ENCODE measurements at places on chromosomes 3 and 15.
A peak's percentile ranks its signal among the peaks of the same experiment; 100 is the strongest.

DNA sequence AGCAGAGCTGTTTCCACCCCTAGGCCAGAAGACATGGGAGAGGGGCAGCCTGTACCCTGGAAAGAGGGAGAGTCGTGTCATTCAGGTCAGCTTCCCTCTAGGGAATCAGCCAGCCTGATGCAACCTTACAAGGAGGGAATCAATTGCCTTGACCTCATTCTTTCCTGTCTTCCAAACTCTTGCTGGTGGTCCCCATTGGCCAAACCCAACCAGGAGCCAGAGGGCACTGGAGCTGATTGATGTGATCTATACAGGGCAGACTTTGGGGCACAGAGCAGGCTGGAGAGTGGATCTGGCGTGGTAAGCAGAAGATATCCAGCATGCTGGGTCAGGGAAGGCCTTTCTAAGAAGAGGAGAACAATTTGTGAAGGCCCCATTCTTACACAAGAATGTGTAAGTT, 19.1 kb upstream of the MAGEF1 start:
- no peak for DNase-seq

DNA sequence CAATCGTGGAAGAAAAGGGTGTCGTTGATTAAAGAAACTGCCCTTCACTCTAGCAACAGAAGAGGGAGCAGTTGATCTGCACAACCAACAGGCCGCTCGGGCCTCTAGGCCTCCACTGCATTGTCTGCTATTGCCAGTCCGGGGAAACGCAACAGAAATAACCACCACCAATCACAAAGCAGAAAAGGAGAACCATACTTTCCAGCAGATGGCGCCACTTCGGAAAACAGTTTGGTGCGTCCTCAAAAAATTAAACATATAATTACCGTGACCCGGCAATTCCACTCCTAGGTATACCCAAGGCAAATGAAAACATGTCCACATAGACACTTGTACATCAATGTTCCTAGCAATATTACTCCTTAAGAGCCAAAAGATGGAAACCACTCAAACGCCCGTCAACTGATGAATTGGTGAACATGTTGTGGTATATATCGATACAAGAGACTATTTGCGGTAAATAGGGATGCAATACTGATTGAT, 154.1 kb downstream of the TJP1 start:
- DNase-seq: peak; percentile 91

GRCh38 chr15:83178869-83179325, 28.7 kb downstream of the HDGFL3 start:
- no peak for DNase-seq

GRCh38 chr3:150138824-150139223, 168.1 kb upstream of the PFN2 start:
- DNase-seq: no peak

GRCh38 chr3:148839805-148840204, 12.2 kb downstream of the CPB1 start:
- DNase-seq: no peak

DNA sequence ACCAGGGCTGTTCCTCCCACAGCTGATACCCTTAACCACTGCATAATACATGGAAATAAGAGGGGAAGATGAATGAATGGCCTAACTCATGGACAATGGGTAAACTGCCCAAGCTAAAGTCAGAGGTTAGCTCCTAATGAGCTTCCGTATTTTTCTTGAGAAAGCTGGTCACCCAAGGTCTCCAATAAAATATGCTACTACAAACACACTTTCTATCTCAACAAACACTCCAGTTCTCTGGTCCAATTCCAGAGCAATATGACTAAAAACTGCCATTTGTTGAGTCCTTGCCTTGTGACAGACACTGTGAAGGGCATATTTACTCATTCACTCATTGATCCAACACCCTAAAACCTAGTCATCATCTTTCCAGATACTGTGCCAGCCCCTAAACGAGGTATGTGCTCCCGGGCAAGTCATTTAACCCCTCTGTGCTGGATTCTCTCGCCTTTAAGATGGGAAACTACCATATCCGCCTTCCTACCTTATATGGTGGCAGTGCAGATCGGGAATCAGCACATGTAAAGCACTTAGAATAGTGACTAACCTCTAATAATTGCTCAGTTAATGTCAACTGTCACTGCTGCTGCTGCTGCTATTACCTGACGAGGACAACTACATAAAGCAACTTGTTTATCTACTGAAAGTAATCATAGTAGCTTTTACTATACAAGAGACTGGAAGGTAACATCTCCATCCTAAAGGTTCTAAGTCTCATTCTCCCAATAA, 89.1 kb downstream of the XXYLT1 start:
- DNase-seq: no peak

DNA sequence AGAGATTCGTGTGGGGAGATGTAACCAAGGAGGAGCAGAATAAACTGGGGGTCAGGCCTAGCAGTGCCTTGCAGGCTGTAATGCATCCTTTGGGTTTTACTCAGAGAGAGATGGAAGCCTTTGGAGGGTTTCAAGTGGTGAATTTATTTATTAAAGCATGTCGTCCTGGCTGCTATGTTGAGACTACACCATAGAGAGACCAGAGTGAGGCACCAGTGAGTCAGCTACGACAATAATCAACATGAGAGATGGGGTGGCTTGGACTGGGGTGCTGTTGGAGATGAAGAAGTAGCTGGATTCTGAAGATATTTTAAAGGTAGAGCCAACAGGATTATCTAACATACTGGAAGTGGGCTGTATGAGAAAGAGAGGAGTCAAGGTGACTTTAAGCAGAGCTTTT, 335.3 kb upstream of the ARHGEF26 start:
- no peak for DNase-seq

DNA sequence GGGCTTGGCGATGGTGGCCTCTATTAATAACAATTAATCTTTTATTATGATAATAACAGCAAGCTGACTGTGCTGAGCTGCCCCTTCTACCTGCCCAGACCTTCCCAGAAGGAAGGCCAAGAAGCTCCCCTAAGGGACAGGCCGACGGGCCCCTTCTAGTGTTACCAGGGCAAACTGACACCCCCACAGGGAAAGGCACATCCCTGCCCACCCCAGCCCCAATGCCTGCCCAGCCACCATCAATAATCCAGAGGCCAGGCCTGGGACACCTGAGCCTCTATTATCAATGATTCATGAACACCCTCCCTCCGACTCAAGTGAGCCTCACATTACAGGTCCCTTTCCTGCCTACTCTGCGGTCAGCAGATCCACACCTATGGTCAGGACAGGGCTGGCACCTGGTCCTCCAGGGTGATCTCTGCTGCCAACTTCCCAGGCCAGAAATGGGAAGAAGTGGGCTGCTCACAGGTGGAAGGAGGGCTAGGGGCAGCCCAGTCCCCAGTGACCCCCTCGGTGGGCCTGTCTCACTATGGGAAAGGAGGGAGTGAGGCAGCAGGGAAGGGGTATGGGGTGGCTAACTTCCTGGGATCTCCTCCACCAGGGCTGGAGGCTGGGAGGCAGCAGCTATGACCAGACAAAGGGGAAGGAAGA, 1.8 kb downstream of the TWF2 start:
- DNase-seq: no peak

- DNase-seq: no peak
Measured at GRCh38 chr3:197487911-197488391, 67.8 kb downstream of the BDH1 start.

DNA sequence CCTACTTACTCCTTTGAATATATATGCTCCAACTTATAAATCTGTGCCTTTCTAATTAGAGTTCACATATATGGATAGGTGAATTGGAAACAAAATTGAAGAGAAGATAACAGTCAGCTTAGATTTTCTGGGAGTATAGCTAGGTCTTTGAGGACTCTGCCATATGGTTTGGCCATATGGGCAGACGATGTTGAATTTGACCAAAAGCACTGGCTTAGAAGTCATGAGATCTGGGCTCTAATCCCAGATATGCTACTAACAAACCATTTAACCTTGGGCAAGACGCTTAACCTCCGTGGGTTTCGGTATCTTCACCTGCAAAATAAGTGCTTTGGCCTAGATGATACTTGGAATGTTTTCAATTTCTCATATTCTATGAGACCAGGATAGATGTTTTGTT, 154.1 kb downstream of the LSAMP start:
- DNase-seq: no peak

DNA sequence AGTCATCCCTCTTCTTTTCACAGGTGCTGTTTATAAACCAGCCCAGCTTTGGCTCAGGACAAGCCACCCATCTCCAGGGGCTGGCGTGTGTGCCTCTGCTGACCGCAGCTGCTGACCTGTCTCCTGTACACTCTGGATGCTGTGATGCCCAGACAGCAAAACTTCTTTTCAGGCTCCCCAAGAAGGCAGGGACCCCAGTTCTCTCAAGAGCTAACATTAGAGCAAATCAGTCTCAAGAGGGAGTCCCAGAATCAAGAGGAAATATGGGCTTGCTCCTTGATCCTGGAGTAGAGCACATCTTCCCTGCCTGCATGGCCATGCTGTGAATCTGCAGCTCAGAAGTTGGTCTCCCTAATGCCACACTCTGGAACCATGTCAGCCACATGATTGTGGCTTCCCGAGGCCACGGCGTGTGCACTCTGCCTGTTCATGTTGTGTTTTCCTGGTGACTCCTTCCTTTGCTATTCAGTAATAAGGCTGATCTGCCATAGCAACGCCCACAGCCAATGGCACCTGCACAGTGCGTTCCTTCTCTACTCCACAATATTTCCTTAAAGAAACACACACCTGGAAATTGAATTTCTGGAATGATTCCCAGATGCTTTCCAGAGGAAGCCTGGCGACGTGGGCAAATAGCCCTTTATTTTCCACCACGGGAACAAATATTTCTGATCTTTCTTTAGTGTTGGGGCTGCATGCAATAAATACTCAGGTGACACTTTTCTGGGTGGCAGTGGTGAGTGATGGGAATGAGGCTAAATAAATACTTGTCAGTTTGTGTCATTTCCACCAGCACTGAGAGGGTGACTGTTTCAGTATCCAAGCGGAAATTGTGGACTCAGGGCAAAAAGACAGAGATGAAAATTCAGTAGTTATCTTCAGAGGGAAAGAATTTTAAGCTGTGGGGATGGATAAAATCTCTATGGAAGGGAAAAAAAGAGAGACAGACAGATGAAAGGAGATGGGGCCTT, 21.9 kb upstream of the THSD4 start:
- peak; percentile 39 for DNase-seq

DNA sequence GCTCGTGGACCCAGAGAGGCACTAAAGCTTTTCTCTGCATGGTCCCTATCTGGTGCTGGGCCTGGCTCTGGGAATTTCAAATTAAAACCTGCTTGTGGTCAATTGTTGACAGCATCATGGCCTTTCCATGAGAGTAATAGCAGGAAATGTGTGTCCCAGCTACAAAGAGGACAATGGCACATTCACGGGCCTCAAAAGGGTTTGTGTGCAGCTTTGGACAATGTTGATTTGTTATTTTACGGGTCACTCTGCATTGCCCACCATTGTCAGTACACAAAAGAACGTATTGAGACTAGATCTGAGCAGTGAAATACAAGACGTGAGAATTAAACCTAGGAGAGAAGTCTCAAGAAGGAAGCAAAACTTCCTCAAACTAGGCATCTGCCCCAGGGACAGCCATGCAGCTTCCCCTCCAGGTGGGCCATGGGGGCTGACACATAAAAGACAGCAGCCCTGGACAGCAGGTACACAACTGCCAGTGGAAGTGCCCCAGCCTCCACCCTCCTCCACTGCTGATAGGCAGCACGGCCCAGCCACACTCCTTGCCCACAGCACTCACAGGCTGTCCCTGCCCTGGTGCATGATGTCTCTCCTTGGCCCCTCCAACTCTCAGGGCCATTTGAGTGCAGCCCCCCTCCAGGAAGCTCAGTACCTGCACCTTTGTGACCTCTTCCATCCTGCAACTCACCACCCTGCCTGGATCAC, 15.9 kb upstream of the LTF start:
- DNase-seq: no peak

DNA sequence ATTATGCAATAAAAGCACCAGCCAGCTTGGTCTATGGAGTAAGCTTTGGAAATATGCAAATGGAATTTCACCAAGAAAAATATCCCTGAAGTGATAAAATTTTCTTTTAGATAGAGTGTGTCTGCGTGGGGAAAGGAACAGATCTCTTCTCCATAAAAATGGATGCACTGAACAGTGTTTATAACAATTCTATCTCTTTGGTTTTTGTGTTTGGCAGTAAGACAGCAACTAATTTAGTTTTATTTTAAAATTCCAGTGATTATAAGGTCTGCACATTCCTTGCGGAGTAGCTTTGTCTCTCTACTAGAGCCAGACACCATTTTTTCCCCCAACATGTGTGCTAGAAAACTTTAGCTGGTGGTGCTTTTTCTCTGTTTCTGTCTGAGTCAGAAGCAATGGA, 712.4 kb downstream of the GRM7 start:
- no peak for DNase-seq

- no peak for DNase-seq
Measured at GRCh38 chr15:85306946-85307686, 73.3 kb upstream of the AKAP13 start.

DNA sequence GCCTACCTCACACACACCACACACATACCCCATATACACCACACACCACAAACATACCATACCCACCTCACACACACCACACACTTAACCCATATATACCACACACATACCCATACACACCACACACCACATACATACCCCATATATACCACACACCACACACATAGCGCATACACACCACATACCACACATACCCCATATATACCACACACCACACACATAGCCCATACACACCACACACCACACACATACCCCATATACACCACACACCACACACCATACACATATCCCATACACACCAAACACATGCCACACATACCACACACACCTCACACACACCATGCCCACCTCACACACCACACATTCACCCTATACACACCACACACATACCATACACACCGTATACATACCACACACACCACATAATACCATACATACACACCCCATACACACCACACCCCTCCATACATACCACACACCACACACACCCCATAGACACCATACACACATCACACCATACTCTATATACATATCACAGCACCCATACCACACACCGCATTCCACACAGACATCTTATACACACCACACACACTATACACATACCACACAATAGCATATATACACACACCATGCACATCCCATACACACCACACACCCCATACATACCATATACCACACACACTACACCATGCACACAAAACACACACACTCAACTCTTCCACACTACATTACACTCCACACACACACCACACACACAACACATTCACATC, 29.5 kb downstream of the APBA2 start:
- DNase-seq: no peak

DNA sequence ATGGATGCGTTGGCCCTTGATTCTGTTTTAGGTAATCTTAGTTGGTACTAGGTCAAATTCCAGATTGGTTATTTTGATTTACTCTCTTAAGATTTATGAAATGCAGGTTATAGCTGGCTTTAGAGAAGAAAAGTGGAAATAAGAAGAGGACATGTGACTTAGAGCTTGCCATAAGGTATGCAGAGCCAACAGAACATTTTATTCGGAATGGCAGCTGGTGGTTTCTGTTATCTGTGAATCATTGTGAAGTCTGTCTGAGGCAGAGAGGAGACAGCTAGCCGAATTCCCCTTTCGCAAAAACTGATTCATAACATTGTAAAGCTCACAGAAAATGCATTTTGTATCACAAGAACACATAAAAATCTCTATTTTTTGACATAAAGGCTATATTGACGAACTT, 82.1 kb downstream of the FILIP1L start:
- no peak for DNase-seq
